Stimulated activated CD4-positive, alpha-beta T cell treated with anti-CD3 and anti-CD28 coated beads, Interleukin-1b, Interleukin-23, amount 100 ng/mL, for 1 hour (primary cell): ENCODE measurements at places on chromosomes 2 and 18.

DNA sequence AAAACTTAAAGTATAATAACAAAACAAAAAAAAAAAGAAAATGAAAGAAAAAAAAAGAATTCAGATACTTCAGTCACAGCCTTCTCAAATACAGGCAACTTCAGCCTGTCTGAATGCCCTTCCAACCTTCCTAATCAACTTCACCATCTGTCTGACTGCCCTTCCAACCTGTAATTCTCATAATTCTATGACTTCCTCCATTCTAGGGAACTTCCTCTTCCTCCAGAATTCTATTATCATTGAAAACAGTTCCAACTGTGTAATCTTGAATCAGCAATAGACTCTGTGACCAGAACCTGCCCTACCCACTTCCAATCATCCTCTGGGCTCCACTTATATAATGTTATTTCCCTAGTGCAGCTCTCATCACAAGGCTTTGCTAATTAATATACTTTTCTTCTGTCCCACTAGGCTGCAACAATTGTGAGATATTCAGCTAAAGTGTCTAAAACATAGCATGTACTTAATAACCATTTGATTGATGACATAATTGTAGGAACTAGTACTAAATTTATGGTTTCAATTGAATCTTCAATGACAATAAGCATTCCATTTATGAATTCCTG is 127.3 kb downstream of the UPP2 start:
- no peak for DNase-seq

- DNase-seq, result no peak
Observed at GRCh38 chr2:217956586-217957457, 46.0 kb downstream of the TNS1 start.

DNA sequence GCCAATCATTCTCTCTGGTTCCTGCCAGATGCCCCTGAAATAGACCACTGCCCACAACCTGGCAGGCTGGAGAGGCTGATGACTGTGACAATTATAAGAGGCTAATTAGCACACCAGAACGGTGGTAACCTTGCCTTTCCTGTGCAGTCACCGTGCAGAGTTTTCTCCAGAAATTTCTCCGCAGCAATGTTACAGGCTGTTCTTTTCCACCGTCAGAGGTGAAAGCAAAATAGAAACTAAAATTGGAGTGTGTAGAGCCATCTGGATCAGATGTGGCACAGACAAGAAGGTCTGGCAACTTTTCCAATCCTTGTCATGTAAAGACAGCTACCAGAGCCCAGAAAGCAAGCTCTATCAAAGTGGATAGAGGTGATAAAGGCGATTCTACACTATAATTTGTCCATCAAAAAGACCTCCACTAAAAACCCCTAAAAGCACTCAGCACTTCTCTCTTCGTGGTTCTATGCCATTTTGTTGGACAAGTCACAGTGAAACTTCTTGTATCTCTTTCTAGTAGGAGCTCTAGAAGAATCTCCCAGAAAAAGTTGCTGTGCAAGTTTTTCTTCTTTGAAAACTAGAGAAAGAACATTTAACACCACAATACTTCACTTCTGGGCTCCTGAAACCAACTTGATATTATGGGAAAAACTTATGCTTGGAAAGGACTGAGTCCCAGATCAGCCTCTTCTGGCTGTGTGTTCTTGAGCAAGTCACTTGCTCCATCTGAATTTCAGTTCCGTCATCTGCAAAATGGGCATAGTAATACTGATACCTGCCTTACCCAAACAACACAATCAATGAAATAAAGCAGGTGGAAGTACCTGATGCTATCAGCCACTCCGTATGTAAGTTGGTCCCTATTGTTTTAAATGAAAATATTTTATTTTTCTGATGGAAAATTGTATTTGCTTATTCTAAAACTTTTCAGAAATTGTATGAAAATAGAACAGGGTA is 295.6 kb upstream of the DLGAP1 start:
- DNase-seq, result no peak

DNA sequence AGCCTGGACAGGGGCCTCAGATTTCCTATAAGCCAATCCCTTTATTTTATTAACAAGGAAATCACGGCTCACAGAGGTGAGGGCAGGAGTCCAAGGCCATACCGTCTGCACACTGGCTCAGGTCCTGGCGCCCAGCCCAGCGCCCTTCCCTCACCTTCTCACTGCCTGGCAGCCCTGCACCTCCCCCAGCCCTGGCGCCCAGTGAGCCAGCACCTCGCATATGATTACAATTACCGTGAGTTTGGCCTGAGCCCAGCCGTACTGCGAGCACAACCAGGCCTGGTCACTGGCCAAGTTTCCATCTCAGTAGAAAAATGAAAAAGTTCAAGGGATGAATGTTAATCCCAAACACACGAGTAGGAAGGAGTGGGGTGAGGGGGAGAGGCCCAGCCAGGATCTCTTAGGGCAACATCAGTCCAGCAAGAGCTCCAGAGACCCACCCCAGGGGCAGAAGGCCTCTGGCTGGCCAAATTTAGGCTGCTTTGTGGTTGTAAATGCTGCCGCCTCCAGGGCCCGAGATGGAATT is 68.4 kb downstream of the MCFD2 start:
- DNase-seq, result no peak

- no peak for DNase-seq
Observed at GRCh38 chr2:69196327-69197117, 183.5 kb downstream of the ANTXR1 start.

- DNase-seq, result no peak
Observed at GRCh38 chr2:11029136-11029535, 117.4 kb downstream of the KCNF1 start.

- no peak for DNase-seq
Observed at GRCh38 chr2:68643011-68643873, at the start of gene PROKR1. PROKR1 (plus strand) TSS chr2:68643579; CDS start chr2:68645822, 2,243 bp downstream.

GRCh38 chr2:186429104-186429503 is 57.0 kb upstream of the ZC3H15 start:
- DNase-seq, result no peak

DNA sequence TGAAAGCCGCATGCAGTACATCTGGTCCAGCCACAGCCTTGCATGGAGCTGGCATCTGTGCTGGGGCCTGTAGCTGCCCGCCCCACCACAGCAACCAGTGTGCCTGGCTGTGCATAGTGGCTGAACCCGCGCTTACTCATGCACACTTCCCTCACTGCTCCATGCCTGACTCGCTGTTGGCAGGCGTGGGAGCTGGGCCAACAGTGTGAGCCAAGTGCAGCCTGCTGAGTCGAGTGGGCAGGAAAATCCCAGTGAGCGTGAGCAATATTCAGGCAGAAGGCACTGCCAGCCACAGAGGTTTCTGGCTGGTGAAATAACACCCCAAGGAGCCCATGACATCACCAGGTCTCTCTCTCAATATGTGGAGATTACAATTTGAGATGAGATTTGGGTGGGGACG is 1674.1 kb upstream of the TMEFF2 start:
- DNase-seq, result no peak

DNA sequence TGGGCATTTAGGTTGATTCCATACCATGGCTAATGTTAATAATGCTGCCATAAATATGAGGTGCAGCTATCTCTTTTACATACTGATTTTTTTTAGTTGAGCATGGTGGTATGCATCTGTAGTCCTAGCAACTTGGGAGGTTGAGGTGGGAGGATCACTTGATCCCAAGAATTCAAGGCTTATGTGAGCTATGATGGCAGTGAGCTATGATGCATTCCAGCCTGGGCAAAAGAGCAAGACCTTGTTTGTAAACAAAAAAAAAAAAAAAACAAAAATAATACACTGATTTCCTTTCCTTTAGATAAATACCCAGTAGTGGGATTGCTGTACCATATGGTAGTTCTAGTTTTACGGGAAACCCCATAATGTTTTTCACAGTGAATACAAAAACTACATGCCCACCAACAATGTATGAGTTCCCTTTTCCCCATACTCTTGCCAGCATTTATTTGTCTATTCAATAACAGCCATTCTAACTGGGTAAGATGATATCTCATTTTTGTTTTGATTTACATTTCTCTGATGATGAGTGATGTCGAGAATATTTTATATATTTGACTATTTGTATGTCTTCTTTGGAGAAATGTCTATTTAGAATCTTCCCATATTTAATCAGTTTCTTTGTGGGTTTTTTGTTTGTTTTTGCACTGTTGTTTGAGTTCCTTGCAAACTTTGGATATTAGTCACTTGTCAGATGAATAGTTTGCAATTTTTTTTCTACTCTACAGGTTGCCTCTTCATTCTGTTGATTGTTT is 281.0 kb upstream of the KYNU start:
- no peak for DNase-seq

DNA sequence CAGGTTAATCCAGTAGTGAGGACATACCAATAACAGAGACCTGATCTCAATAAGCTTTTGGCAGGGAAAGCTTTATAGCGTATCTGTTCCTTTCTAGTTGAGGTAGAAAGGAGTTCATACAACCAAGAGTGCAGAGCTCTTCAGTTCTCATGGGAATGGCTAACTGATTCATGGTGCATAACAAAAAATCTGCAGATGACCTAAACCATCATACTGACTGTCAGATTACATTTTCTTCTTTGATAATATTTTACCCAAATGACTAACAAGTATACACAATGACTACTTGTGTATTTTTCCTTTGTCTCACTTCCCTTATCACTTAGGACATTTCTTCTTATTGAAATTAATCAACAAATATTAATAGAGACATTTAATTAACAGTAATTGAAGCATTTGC is 140.0 kb upstream of the SERTAD2 start:
- DNase-seq, result no peak

DNA sequence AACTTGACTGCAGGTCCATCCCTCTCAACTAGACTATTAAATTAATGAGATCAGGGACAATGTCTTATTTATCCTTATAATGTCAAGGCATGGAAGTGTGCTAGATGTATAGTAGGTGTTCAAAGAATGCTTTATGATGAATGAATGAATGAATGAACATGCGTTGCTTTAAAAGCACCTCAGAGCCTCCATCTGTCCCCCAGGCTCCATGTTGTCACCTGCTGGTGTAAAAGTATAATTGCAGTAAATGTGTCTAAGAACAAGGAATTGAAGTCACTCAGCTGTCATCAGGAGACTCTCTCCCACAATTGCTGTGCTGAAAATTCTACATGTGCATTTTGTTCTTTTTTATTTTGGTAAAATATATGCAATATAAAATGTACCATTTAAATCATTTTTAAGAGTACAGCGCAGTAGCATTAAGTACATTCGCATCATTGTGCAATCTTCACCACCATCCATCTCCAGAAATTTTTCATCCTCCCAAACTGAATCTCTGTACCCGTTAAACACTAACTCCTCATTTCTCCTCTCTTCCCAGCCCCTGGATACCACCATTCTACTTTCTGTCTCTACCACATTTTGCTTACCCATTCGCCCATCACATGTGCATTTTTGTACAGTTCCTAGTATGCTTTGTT is 52.6 kb downstream of the GNAL start:
- no peak for DNase-seq

- no peak for DNase-seq
Observed at GRCh38 chr18:24212939-24213338, 74.1 kb downstream of the CABYR start.

GRCh38 chr2:37326285-37326684 is 1.7 kb upstream of the PRKD3 start:
- no peak for DNase-seq

GRCh38 chr2:241849616-241850543 is 8.8 kb downstream of the PDCD1 start:
- DNase-seq, result no peak

- no peak for DNase-seq
Observed at GRCh38 chr2:230650585-230651137, 62.0 kb upstream of the CAB39 start.

GRCh38 chr2:61670591-61671501 is 132.7 kb upstream of the XPO1 start:
- no peak for DNase-seq

DNA sequence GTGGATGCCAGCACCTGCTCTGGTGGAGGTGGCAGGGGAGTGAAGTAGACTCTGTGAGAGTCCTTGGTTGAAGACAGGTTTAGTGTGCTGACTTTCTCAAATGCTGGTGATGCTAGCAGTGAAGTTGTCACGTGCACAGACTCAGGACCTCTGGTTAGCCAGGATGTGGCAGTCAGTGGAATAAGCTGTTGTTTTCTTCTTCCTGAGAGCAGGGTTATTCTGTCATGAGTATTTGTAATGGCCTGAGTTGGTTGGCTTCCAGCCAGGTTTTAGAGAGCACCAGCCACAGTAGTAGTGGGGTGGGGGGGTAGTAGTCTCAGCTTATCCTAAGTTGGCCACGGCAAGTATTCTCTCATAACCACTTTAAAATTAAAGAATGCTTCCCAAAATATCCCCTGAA is 238.5 kb upstream of the FBXO11 start:
- DNase-seq, result no peak

GRCh38 chr2:198517976-198518375 is 713.6 kb downstream of the PLCL1 start:
- no peak for DNase-seq

DNA sequence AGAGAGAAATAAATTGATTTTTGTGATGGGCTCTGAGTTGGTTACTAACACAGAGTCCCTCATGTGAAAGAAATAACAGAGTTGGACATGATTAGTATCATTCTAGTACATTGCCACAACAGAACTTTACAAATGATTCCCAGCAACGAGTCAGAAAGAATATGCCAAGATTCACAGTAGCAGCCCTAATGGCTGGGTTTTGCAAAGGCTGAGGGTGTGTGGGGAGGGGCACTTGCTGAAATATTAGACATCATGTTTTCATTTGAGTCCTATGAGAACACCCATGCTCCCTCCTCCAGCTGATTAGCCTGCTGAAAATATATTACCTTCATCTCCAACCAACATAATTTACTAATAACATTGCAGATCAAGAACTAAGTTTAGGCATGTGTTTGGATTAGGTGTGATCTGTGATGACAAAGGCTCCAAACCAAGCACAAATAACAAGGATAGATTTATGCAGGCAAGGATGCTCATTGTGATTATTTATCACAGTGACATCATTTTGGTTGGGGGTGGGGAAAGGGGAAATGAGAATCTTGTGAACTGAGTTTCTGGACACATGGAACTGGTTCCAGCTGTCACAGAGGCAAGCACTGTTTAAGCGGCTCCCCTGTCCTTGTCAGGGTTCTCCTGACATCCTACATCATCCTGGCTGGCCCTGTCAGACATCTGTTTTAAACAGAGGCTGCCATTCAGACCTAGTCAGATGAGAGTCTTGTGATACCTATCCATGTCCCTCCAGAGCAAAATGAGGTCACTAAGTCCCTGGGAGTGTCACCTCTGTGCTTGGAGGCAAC is 205.8 kb upstream of the NCKAP5 start:
- no peak for DNase-seq

DNA sequence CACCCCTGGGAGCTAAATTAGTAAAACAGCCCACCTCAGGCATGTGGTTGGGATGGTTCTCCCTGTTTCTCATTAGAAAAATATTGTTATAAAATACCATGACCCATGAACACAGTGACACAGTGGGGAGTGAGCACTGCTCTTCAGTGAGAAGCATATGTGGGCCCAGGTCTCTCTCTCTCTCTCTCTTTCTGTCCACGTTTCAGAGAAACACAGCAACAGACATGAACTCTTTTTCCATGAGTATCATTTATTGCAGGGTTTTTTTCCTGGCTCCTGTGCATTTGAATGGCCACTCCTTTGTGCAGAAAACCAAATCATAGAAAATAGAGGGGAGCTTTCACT is 41.2 kb downstream of the CYRIA start:
- DNase-seq, result no peak

- DNase-seq, result no peak
Observed at GRCh38 chr18:33467531-33467930, 27.0 kb upstream of the CCDC178 start.
